ENCODE measurements at places on chromosomes 6 and 20.
A peak's percentile ranks its signal among the peaks of the same experiment; 100 is the strongest.

- no peak for DNase-seq
Observed at GRCh38 chr20:63128367-63128766, 87.6 kb downstream of the YTHDF1 start.

- DNase-seq: no peak
Observed at GRCh38 chr6:80347101-80347500, 240.6 kb downstream of the BCKDHB start.

- DNase-seq: no peak
Observed at GRCh38 chr6:125312478-125312877, 10.7 kb upstream of the HDDC2 start.

DNA sequence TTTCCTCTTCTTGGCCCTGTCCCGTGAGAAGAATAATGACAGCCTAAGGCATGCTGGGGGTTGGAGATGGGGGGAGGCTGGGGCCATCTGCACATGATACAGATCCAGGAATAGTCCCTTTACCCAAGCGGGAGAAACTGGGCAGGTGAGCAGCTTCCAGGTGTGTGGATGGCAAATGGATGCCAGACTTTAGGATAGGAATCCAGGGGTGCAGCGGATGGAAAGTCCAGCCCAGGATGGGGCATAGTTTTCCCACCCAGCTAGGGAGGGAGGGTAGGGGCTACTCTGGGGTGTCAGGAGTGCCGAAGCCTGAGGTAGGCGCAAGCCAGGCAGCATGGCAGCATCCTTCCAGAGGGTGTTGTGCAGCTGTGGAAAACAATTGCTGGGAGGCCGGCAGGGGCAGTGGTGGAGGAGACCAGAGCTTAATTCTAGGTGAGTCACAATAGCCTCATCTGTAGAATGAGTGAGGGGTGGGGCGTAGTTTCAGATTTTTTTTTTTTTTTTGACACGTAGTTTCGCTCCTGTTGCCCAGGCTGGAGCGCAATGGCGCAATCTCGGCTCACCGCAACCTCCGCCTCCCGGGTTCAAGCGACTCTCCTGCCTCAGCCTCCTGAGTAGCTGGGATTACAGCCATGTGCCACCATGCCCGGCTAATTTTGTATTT lies 15.4 kb upstream of the FAM110A start:
- DNase-seq: peak; percentile 47

DNA sequence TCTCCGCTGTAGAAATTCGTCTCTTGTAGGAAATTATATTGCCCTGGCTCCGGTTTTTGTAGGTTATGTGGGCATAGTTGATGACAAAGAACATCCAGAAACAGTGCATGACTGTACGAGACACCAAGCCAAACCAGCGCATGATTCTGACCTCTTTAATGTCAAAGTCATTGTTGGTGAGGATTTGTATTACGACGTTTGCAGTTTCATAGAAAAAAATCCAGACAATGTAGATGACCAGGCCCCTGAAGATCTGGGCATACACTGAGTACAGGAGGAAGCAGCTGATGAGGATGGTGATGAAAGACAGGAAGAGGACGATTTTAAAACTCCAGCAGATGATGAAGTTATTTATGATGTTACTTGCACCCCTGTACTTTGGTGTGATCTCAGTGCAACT lies 39.1 kb upstream of the TBC1D22B start:
- no peak for DNase-seq

- DNase-seq: no peak
Observed at GRCh38 chr6:64750910-64751309, 956.1 kb downstream of the EYS start.

DNA sequence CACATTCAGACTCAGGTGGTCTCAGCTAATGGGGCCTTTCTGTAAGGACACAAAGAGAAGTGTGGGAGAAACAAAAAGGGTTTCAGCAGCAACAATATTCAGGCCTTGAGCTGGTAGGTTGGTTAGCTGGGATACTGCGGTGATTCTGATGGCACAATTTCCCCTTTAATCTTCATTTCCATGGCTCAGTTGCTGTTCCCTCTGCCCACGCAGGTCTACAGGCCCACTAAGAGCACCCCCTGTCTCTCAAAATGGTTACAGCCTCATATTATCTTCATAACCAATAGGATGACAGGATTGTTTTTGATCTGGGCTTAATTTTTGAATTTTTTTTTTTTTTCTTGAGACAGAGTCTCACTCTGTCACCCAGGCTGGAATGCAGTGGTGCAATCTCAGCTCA lies 48.9 kb downstream of the MYB start:
- DNase-seq: no peak

DNA sequence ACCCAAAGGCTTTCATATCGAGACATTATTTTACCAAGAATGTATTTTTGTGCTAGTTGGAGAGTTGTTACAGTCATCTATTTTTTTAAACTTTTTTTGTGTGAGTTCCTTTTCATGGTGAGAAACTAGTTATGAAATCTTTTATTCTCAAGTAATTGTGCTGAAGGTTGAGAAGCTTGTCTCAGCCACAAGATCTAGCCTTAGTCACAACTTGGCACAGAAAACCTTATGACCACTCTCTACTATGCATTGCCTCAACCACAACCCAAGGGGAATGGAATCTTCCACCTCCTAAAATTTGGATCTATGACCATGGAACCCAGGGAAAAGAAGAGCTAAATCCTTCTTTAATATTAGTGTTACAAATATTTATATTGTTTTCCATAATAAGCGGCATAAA lies 58.5 kb downstream of the HS3ST5 start:
- peak; percentile 16 for DNase-seq

DNA sequence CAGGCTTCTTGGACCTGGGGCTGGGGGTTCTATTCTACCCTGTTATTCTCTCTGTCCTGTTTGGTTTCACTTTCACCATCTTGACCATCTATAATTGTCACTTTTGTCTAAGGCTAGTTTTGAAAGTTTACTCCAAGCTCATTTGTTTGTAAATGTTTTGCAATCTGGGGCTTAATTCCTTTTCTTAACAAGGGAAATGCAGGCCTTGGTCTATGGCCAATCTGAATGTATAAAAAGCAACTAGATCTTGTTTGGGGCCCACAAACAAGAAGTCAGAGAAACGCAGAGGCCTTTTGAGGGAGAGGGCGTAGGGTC lies 86.3 kb upstream of the PREP start:
- DNase-seq: no peak

DNA sequence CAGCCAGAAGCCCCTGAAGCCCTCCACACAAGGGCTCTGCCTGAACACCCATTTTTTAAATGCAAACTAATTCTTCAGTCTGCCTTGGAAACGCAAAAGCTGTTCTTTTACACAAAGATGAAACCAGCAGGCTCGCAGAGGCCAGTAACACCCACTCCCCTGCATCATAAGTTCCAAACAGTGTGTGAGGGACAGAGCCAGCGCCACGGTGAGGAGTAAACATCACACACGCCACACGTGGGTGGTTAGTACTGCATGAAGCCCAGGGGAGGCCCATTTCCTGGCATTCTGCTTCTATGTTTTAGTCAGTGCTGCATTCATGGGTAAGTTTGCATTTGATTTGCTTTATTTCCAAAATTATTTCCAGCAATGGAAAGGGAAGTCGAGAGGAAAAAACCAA lies 217.7 kb upstream of the RIN2 start:
- no peak for DNase-seq

GRCh38 chr20:31593221-31594001 lies 11.7 kb upstream of the ID1 start:
- peak; percentile 100 for DNase-seq

DNA sequence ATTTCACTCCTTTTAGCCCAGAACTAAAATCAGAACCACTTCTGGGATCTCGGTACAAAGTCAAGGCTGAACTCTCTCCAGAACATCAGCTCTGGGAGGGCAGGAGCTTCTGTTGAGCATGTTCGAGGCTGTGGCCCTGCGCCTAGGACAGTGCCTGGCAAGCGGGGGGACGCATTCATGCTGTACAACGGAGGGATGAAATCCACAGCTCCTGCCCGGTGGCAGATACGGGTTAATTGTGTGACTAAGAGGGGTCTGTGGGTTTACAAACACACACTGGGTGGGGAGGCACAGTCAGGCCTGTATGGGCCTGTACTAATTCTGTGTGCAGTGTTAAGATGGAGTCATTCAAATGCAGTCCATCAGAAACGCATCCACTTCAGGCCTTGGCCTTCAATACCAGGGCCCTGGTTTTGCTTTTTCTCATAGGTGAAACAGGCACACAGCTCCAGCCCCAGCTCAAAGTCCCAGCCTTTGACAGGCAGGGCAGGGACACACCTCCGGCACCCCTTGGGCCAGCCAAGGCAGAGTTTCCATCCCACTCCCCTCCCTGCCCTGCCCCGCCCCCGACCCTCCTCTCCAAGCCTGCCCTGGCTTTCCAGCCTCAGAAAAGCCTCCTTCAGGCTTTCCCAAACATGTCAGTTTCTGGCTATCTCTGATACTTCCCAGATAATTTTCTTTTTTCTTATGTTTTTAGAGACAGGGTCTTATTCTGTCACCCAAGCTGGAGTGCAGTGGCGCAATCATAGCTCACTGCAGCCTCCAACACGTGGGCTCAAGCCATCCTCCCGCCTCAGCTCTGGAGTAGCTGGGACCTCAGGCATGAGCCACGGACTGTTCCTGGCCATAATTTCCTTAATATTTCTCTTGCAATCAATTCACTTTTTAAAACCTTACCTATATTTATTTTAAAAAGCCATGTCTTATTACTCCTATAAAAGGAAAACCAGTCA lies 109.8 kb downstream of the SULF2 start:
- no peak for DNase-seq

DNA sequence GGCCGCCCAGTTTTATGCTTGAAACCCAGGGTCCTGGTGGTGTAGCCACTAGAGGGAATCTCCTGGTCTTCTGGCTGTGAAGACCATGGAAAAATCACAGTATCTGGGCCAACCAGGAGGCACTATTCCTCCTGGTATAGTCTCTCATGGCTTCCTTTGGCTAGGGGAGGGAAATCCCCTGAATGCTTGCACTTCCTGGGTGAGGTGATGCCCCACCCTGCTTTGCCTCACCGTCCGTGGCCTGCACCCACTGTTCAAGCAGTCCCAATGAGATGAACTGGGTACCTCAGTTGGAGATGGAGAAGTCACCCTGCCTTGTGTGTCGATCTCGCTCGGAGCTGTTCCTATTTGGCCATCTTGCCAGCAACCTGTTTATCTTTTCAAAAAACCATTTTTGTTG lies 10.1 kb upstream of the ZNF337 start:
- no peak for DNase-seq

GRCh38 chr6:127606131-127606562 lies 29.2 kb downstream of the C6orf58 start:
- peak; percentile 31 for DNase-seq

DNA sequence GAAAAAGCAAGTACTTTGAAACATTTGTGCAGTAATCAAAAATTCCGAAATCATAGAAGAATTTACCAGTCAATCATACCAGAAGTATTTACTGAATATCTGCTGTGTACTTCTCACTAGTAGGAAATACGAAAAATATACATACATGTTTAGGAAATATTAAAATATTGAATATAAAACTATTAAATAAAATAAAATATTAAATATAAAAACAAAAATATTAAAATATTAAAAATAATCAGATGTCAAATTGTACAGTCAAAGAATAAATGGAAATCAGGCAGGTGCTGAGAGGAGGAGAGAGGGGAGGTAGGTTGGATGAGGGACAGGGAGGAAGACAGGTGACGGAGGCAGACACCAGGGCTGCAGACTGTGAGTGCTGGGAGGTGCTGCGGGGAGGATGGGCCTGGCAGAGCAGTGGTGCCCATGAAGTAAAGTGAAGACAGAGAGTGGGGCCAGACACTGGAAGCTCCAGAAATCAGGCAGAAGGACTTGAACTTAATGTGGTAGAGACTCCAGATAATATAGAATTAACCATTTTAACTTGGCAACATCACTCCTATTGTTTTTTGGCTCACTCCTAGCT lies 55.9 kb downstream of the PRKN start:
- DNase-seq: no peak

- DNase-seq: peak; percentile 81
Observed at GRCh38 chr20:37522260-37523011, 1.4 kb downstream of the NNAT start.

GRCh38 chr6:129699659-129700058 lies 10.3 kb downstream of the ARHGAP18 start:
- no peak for DNase-seq

DNA sequence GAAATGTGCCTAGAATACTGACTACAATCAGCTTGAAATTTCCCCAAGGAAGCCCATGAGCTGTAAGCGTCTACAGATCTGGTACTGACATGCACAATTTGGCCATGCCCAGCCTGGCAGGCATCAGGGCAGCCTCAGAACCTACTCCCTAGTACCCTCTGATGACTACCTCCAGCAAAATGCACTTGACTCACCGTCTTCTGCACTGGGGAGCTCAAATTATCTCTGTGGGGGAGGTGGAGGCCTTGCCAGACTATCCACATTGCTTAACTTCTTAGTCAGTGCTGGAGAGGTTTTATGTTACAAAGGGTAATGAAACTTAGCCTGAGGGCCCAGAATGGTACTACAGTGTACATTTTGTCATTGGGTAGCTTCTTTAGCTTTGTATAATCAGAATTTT lies 126.0 kb upstream of the ADGRF1 start:
- DNase-seq: peak; percentile 99

DNA sequence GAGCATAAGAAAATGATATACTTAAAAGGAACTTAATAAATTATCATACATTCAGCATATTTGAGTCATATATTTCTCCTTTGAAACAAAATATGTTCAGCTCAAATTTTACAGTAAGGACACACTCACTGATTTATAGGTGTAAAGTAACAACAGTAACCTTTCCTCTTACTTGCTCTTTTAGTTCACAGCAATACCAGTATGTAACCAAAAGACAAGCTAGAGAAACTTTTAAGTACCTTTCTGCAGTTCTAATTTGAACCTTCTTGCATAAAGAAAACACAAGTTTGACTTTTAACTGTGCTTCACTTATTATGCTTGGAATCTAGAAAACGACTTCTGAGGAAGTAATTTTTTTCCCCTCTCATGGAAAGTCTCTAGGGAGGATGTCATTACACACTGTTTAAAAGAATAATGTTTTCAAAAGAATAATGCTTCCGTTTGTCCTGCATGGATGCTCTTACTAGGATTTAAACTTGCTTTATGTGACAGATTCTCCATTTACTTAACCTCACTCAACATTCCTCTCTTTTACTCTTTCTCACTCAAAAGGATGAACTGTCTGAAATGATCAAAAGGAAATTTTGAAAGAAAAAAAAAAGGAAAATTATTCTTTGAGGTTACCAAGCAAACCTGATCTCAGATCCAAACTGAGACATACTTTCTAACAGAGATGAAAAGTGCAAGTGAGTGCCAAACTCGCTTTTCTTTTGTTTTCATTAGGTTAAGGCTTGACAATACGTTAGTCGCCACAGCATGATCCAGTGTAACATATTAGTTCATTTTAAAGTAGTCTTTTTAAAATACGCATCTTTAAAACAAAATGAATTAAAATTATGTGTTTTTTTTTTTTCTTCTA lies 22.4 kb upstream of the CALHM6 start:
- no peak for DNase-seq

DNA sequence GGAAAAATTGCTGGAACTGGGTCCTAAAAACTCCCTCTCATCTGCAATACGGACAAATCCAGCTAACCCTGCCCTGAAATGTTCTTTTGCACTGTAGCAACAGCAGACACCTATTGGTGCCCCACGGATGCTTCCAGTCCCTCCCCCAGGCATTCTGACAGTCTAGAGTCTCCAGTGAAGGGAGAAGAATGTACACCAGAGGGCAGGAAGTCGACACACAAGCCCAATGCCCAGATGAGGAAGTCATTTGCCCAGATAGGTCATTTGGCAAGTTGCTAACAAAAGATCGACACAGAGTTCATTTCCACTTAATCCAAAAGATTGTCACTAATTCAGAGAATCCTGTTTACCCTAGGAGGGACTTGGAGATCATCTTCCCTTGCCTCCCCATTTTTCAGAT lies 293.0 kb upstream of the PRDM1 start:
- no peak for DNase-seq

GRCh38 chr6:26359765-26360164 lies 5.2 kb upstream of the BTN3A2 start:
- DNase-seq: no peak
